ENCODE measurements at places on chromosomes 1 and 21.

DNA sequence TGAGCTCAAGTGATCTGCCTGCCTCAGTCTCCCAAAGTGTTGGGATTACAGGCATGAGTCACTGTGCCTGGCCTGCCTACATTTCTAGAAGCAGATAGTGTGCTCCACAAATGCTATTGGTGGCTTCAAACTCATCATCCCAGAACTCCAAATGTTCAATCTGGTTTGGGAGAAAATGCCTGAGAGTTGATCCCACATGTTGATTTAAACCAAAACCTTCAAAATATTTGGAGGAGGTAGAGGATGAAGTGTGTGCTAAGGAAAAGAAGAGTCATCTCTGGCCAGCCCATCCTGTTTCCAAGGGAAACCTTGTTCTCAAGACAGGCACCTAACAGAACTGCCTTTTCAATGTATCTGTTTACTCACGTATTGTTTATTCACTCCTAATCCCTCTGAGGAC, 55.4 kb upstream of the GRHL3 start:
- DNase-seq, result no peak

DNA sequence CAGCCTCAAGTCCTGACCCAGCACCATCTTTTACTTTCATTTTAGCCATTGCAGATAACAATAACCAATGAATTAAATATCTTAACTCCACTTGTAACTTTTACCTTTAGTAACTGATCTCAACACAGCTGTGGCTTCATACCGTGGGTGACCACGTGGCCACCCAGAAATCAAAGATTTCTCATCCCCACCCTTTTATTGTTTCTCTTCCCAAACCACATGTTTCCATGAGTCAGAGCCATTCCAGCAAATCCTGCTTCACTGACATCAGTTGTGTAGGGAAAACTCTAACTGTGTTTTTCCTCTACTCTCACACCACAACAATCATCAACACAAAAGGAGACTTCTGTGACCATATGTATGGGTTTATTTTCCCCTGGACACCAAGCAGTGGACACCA, 25.1 kb upstream of the BRDT start:
- DNase-seq, result peak; percentile 87

DNA sequence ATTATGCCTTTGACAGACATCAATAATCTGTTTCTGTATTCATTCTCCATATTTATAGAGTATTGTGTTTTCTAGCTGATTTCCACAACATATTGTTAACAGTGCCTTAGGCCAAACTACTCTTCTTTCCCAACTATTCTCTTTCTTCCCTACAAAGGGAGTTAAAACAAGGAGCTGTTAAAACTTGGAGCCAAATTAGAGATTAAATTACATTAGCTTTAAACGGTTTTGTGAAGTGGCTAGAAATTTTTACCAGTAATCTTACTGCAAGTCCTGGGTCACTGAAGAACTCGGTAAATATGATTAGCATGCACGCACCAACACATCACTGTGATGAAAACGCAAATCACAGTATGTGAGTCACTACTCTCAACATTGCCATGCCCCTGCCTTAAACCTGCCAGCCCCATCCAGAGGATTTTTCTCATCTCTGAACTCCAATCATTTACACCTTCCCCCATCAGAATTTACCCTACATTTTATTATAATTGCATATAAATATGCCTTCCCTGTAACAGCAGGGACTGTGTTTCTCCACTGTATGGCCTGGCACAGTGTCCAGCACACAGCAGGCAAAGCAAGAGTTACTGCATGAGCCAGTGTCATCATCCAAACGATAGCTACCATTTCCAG, 1.5 kb upstream of the PRDX6 start:
- peak; percentile 72 for DNase-seq

GRCh38 chr1:176879784-176880620, 284.5 kb downstream of the ASTN1 start:
- no peak for DNase-seq

DNA sequence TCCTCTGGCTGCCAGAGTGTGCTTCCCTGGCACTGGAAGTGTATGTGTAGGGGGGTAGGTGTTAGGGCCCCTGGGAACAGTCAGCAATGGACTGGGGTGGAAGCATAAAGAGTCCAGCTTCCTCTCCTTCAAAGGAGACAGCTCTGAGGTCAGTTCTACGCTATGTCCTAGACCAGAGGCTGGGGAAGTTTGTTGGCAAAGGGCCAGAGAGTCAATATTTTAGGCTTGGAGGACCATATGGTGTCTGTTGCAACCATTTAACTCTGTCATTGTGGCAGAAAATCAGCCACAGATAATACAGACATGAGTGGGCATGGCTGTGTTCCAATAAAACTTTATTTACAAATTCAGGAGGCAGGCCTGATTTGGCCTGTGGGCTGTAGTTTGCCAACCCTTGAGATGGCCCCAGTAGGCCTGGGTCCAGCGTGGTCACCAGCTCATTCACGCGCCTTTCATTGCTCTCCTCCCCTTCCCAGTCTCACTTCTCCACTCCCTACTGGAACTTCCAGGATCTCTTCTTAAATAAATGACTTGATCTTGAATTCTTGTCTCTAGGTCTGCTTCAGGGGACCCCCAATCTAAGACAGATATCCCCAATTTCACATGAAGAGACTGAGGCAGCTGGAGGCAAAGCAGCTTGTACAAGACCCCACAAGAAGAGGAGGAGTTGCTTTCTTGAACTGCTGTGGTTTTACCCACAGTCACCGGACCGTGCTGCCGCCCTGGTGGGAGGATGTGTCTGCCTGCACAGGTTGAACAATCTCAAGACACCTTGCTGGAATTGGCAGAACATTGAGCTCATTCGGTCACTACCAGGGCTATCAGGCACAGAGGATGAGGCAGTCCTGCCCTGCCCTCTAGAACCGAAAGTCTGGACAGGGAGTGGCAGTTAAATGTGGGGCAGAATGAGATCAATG, 162.4 kb upstream of the POU3F1 start:
- DNase-seq, result peak; percentile 18

DNA sequence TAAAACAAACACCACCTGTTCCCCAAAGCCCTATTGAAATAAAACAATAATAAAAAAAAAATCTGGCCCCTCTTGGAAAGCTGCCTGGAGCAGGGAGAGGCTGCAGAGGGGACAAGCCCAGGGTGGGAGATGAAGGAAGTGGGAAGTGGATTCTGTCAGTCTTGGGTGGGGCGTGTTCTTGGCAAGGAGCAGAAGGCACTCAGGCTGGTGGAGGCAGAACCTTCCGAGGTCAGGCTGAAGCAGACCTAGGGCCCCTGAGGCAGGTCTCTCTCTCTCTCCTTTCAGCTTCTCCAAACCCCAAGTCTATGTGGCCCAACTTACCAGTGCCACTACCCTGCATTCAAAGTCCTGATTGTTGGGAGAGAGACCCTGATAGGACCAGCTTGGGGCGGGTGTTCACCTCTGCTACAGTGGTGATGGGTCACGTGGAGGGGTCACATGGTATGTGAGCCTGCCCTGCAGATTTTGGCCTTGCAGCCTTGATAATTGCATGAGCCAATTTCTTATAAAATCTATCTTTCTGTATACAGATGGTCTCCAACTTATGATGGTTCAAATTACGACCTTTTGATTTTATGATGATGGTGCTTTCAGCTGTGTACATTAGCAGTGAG, 145.4 kb upstream of the C1orf174 start:
- DNase-seq, result no peak

GRCh38 chr1:93346421-93346993, 800 bp downstream of the DR1 start:
- peak; percentile 31 for DNase-seq

DNA sequence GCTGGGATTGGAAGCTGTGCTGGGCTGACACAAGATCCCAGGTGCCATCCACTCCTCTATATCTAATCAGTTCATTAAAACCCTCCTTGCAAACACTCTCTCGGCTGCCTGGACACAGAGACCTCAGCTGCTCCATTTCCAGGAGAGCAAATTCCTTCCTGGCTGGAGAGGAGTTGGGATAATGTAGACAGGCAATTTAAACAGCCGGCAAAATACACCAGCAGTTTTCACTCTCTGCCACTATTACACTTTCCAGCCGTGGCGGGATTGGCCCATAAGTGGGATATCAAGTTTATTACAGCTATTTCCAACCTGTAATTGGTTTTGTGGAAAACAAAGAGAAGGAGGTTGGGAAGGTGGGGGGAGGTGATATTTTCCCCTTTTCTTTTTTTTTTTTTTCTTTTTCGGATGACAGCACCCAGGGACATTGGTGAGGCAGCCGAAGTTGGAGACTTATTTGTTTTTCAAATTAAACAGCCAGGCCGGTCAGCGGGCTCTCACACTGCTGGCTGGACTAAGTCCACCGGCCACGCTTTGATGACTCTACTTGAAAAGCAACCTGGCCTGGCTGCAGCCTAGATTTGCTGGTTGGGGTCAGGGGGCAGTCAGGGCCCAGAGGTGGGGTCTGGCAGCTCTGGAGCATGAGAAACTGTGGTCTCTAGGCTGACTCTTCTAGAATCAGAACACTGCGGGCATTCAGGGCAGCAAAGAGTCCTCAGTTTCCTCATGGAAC, 177.4 kb downstream of the IGSF21 start:
- no peak for DNase-seq

GRCh38 chr21:43775795-43776430, at the start of gene CSTB:
Gene CSTB (minus strand): TSS chr21:43776308. CDS start chr21:43776269, 39 bp downstream.
- peak; percentile 62 for DNase-seq

DNA sequence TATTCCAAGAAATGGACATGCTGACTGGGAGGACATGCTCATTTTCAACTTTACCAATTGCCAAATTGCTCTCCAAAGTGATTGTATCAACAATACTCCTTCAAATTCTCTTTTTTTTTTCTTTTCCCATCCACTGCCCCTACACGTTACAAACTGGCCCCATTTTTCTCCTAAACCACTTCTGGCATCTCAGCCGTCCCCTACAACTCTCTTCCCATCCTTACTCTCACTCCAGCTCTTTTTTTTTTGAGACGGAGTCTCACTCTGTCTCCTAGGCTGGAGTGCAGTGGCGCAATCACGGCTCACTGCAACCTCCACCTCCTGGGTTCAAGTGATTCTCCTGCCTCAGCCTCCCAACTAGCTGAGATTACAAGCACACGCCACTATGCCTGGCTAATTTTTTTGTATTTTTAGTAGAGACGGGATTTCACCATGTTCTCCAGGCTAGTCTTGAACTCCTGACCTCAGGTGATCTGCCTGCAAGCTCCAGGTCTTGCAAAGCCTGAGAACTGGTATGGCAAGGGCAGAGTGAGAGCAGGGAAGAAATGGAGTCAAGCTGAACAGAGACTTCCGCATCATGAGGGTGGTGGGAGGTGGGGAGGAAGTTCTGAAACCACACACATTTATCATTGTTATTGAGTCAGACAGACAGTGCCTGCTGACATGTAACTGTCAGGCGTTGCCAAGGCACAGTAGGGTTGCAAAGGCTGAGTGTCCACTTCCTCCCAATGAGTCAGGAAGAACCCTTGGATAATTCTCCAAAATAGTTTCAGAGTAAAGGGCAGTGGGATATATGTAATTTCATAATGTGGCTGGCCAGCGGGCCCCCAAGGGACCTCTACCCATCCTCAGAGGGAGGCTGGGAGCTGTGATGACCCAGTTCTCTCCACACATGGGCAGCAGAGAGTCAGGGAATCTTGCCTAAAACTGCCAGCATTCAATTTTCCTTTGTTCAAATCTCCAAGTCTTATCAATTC, 17.4 kb downstream of the CELA3A start:
- peak; percentile 90 for DNase-seq

DNA sequence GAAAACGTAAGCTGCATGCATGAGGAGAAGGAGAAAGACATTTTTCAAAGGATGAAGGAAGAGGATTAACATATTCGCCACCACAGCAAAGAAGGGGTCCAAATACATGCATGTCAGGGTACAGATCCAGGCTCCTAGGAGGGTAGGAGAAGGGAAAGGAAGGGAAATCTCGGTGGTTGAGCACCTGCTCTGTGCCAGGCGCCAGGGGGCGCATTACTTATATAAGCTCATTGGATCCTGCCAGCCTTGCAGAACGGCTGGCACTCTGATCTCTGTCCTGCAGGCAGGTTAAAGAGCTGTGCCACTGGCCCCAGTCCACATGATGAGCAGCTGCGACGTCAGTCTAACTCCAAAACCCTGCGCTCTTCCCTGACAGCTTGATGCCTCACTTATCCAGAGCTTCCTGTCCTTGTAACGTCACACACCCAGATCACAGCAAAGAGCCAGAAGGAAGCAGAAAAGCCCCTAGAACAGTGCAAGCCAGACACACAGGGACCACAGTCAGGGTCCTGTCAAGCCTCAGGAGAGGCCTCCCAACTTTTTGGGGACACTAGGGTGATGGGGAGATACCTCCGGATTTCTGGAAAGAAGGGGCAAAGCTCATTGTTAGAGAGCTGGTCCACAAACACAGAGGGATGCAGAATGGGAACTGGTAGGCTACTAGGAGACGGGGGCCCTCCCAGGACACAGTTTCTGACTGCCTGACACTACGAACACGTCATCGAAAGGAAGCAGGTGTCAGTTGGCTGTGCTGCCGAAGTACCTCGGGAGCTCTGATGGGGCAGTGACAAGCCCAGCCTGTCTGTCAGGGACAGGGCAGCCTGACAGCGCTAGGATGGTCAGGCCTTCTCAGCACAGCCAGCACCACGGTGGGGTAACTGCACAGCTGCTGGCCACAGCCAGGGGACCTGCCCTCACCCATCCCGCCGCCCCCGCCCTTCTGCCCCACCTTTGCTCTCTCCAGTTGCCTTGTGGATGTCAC, 99.1 kb downstream of the BEND5 start:
- peak; percentile 65 for DNase-seq

- no peak for DNase-seq
Observed at GRCh38 chr1:56396581-56396980, 182.8 kb downstream of the PLPP3 start.

GRCh38 chr1:99917214-99917613, 52.6 kb upstream of the SLC35A3 start:
- no peak for DNase-seq

DNA sequence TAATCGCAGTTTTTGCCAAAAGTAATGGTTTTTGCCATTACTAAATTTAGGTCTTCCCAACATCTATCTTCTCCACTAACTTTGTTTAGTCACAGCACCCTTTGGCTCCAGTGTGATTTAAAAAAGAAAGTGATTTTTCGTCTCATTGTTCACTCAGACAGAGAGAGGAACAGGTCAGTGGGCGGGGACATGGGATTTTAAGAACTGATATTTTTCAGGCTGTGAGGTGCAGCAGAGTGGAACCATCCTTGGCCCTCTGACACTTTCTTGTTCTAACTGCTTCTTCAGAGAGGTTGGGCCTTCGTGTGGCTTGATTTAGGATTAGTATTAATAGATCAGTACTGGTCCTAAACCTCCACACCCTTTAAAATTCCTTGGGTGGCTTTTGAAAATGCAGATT, 38.8 kb downstream of the CASQ2 start:
- DNase-seq, result no peak

Data from AG10803 (cell line).